Esophagus mucosa (tissue), 1 donor: ENCODE measurements at places on chromosomes 4 and X.

GRCh38 chr4:145279122-145279960, 99.0 kb upstream of the OTUD4 start:
- ATAC-seq, result peak; percentile 86

DNA sequence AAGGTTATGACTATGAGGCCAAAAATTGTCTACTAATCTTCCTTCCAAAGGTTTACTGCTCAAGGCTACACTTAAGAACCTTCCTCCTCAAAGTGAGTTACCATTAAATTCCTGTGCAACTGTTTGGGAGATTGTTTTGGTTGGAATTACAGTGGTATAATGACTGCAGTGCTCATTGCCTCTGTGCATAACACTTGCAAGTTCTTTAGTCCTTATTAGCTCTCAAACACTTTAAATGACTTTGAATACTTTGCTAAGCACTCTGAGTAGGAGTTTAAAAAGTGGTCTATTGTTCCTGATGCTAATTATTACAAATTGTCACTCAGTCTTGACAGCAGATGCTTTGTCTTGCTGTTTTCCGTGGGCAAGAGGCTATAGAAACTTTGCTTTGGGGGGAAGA, 422.8 kb upstream of the PABPC4L start:
- ATAC-seq, result no peak

- no peak for ATAC-seq
These were observed 38.6 kb downstream of the EGFL6 start for GRCh38 chrX:13607996-13608365.

GRCh38 chr4:12173496-12173895, 744.8 kb upstream of the HS3ST1 start:
- no peak for ATAC-seq

DNA sequence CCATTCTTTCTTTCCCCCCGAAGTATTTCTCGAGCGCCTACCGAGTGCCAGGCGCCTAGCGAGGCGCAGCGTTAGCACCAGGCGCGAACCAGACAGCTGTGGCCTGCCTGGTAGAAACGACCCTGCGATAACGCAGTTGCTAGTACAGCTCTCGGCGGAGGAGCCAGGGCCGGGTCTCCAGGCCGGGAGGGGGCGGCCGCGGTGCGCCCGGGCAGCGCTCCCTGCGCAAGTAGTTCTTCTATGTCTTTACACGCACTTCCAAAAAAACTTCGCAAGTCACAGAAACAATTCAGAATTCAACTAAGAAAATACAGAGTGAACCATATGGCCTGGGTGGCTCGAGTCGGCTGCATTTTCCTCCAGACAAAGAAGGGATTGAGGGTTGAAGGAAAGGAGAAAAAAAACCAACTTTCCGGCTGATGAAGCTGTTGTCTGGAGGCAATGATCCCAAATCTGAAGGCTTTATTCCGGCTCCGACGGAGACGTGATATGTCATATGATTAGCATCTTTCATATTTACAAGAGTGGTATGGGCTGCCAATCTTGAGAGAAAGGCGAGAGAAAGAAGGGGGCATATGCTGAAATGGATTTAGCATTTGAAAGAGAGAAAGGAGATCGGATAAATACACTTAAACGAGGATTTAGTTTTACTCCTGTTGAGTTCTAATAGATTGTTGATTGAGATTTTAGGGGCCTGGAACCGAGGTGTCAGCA, 7.2 kb upstream of the NEUROG2 start:
- no peak for ATAC-seq

GRCh38 chrX:148600131-148600530, 99.7 kb downstream of the AFF2 start:
- no peak for ATAC-seq

DNA sequence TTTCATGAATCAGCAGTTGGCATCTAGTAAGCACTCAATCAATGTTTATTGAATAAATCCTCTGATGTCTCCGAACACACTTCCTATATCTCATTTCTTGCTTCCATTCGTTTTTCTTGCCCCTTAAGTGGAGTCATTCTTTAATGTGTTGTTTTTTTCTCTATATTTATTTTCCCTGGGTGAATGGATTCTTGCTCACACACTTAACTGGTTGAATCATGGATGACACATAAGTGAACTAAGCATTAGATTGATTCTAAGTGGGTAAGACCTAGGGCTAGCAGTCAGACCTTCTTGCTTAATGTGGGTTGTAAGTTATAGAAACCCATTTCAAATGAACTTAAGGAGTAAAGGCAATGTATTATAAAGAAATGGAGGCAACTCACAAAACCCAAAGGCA, 111.1 kb downstream of the RTL3 start:
- ATAC-seq, result peak; percentile 57

GRCh38 chr4:140427919-140428471, 547 bp upstream of the CLGN start:
- ATAC-seq, result no peak

DNA sequence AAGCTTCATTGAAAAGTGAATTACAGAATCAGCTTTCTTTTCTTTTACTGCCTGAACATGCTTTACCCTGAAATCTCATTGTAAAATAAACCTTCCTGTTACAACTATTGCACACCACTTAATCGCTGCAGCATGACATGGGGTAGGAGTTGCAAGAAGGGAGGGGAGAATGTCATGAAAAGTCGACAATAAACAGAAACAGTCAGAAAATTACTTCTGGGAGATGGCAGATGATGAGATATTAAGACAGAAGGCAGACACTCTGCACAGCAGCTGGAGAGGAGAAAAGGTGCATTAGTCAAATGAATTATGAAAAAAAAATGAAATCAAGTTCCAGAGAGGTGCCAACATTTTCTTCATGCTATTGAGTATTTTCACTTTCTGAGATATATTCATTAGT, 287.7 kb downstream of the PCDH7 start:
- ATAC-seq, result no peak

GRCh38 chr4:186701788-186702187, 21.9 kb downstream of the FAT1 start:
- no peak for ATAC-seq

GRCh38 chr4:84417997-84418709, 80.9 kb downstream of the NKX6-1 start:
- no peak for ATAC-seq

- ATAC-seq, result no peak
These were observed 144.8 kb downstream of the CEP135 start for GRCh38 chr4:56093576-56093975.

GRCh38 chr4:25065932-25066590, 35.3 kb upstream of the LGI2 start:
- no peak for ATAC-seq

DNA sequence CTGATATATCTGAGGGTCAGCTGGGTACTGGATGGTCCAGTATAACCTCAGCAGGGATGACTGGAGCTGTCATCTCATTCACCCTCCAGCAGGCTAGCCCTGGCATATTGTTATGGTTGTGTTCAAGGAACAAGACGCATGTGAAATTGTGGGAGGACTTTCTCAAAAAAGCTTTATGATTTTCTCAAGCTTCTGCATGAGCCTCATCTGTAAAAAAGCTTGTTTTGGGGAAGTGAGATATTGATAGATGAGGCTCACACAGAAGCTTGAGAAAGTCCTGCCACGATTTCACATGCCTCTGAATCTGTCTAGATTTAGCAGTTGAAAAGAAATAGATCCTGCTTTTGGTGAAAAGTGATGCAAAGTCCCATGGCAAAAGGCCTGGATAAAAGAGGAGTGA, 93.4 kb downstream of the SPCS3 start:
- no peak for ATAC-seq

DNA sequence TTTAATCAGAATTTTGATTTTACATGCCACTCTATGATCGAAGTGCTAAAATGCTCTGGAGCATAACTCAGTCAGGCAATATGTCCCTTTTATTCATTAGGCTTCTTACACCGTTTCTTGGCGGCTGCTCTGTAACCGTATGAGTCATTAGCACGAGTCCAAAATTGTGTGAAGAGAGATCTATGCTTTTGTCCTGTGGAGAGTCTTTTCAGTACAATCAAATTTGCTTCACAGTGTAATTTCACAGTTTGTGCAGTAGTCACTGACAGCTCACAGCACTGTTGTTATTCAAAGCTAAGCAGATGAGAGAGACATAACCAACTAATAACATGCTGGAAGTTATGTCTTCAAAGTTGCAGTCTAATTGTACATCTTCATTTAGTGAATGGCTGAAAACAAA, 167.8 kb downstream of the PCDH10 start:
- no peak for ATAC-seq

DNA sequence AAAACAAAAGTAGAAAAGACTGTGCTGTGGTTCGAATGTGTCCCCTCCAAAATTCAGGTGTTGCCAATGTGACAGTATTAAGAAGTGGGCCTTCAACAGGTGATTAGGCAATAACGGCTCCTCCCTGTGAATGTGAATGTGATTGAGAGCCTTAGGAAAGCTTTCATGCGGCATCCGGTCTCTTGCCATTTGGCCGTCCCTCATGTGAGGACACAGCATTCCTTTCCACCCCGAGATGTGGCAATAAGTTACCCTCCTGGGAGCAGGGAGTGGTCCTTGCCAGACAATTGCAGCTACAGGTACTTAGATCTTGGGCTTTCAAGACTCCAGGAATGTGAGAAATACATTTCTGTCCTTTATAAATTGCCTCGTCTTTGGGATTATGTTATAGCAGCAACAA, 129.3 kb downstream of the CPEB2 start:
- ATAC-seq, result peak; percentile 55
